Cortex of kidney (tissue), 1 donor: ENCODE measurements at places on chromosomes 16 and 17.

GRCh38 chr17:74759243-74759801 lies 10.9 kb downstream of the NHERF1 start:
- no peak for DNase-seq

GRCh38 chr16:68749432-68749831 lies 12.3 kb downstream of the CDH1 start:
- no peak for DNase-seq

GRCh38 chr16:66207139-66207882 lies 159.2 kb upstream of the CDH5 start:
- no peak for DNase-seq

- no peak for DNase-seq
These were observed 290.2 kb upstream of the ERCC4 start for GRCh38 chr16:13629704-13630103.

DNA sequence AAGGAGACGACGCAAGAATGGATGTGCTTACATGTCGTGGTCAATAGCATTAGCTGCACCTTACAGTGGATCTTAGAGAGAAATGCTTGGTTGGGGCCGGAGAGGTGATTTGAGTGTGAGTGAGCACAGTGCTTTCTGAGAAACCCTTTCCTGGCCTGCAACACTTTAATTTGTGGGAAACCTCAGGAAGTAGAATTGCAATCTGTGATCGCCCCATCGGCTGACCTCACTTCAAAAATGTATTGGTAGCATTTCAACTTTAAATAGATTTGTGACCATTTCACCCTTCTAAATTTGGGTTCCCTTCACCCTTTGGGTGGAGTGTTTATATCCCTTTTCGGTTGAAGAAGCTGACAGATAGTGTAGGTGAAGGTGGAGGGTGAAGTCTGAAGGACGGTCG lies 13.2 kb downstream of the PRKCB start:
- DNase-seq = no peak

DNA sequence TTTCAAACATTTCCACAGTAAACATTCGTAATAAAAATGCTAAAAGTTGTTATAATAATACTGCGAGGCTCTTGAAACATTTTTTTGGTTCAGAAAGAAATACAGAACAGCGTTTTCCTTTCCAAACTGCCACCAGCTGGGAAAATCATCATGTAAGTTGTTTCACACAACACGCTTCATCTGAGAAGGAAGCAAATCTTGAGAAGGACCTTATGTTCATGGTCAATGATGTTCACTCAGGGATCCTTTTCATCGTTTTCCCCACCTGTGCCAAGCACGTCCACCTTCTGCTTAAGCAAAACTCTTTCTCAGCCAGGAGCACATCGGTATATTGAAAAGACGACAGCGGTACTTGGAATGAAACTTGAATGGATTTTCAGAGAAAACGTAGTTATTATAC lies 274.5 kb upstream of the ELAC2 start:
- no peak for DNase-seq

DNA sequence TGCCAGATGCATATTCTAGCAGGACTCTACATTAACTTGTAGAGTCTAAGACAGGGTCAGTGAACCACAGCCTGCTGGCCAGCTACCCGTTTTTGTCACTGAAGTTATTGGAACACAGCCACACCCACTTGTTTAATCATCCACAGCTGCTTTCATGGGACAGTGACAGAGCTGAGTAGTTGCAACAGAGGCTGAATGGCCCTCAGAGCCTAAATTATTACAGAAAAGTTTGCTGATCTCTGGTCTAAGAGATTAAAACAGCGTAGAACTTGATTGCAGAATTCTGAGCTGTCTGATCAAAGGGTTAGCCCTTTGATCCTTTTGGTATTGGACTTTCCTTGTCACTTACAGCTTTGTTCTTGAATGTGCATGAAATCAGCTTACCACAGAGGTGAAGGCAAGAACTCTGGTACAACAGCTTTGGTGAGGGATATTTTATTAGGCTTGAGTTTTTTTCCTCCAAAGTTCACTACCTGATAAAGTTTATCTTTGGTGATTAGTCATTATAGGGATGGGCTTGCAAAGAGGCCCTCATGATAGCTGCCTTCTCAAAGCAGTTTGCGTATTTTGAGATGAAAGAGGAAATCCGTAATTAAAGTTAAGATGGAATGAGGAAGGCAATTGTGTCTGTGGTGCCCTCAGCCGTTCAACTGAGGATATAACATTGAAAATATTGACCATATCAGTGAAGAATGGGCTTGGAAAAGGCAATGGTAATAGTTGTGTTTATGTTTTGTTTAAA lies 23.6 kb downstream of the ALDH3A2 start:
- DNase-seq = no peak

DNA sequence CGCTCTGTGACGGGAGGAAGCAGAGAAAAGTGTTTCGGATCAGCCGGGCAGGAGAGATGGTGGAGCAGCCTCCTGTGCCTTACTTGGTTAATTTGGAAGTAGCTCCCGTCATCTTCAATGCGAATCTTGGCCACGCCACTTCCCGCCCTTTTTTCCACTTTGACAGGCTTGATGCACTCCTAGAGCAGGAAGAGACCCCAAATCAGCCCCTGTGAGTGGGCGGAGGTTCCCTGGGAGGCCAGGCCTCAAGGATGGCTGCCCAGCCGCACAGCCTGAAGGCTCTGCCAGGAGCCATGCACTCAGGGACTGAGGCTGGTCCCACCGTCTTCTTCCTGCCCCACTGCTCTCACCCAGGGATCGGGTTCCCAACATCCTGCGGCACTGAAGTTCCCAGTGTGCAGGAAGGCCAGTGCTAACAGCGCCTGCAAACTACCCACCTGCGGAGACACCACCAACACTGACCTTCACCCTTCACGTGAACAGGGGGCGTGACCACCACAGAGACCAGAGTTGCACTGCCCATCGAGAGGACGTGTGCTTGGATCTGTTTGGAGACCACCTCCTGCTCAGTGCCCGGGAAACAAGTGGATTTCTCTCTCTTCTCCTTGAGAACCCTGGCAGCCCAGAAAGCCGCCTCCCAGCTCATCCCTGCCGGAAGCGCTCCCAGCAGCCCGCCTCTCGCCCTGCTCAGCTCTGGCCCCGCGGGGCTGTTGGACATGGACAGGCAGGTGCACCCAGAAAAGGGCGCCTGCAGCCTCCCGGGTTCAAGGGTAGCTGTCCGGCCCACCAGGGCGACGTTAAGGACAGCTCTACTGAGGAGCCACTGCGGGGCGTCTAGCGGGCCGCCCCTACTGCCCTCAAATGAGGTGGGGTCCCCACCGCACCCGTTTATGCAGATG lies 988 bp downstream of the CIAO3 start:
- no peak for DNase-seq

DNA sequence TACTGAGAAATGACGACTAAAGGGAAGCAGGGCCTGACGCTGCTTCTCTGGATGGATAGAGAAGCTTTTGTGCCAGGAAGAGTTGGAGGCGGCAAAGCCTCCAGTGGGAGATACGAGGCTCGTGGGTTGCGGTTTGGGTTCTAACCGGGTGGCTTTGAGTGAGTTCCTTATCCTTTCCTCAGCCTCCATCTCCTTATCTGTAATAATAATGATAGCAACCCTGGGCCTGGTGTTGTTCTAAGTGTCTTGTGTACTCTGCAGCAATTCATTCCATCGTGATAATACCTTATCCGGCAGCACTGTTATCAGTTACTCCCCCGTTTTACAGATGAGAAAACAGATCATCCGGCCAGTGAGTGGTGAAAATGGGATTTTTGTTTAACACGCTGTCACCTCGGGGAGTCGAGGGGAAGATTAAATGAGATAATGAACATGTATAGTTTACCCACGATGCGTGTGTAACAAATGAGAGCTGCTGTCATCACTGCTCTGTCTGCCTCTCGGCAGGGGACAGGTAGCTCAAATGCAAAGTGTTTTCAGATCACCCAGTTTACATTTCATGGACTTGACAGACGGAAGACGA lies 52.0 kb upstream of the LHX1 start:
- DNase-seq = no peak

GRCh38 chr17:7094652-7095019 lies 14.6 kb upstream of the CLEC10A start:
- DNase-seq = no peak

DNA sequence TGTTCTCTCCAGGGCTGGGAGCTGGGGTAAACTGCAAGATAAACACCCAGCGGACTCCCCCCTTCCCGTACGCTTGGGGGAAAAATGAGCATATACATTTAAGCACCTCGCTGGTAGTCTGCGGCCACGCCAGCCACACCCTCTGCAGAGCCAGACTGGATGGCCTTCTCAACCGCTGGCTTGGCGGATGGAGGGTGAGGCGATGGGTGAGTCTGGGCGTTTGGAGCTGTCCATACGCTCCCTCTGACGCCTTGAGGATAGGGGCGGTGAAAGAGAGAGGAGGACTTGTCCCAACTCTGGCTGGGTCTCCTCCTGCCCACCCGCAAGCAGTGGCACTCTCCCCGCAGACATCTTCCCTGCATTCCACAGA lies 1.0 kb downstream of the ITGA3 start:
- DNase-seq = no peak

GRCh38 chr17:2188971-2189630 lies 114.5 kb downstream of the SMG6 start:
- no peak for DNase-seq

DNA sequence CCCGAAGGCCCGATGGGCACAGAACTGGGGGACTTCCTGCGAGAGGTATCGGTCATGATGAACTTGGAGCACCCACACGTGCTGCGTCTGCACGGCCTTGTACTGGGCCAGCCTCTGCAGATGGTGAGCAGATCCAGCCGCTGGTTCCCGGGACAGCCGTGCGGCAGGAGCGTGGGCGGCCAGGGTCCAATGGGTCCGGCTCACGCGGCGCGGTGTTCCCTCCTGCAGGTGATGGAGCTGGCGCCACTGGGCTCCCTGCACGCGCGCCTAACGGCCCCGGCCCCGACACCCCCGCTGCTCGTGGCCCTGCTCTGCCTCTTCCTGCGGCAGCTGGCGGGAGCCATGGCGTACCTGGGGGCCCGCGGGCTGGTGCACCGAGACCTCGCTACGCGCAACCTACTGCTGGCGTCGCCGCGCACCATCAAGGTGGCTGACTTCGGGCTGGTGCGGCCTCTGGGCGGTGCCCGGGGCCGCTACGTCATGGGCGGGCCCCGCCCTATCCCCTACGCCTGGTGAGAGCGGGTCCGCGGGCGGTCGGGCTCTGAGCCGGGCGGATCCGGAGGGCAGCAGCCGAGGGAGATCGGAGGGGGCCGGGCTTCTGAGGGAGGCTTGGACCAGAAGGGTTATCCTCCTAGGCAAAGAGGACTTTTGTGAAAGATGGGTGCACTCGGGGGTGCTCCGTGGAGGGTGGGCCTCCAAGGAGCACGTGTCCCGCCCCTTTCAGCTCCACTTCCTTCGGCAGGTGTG lies 3.0 kb downstream of the TNK1 start:
- no peak for DNase-seq

- no peak for DNase-seq
These were observed 8.7 kb downstream of the C16orf87 start for GRCh38 chr16:46822270-46822669.

DNA sequence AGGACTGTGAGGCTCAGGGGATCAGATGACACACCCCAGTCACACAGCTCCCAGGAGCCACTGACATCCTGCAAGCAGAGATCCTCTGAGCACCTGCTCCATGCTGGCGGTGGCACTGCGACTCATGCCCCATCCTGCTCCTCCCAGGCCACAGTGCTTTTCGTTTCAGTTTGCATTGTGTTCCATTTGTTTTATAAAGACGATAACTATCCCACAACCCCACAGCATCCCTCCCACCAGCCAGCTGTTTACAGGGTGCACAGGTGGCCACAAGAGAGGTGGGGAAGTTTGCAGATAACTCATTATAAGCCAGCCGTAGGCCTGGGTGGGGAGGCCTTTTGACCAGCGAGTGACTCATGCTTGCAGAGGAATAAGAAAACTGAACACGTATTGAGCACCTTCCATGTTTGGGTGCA lies 28.2 kb downstream of the BCO1 start:
- no peak for DNase-seq

DNA sequence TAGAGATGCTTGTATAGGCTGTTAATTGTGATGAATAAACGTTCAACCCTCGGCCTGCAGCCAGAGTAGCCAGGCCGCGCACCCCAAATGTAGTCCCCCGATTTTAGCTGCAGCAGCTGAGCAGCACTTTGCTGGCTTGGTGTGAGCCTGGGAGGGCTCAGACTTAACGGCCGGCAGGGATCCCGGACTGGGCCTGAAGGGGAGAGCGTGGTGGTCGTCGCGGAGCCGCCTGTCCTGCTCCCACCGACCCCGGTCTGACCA lies 11.9 kb downstream of the ZNF629 start:
- no peak for DNase-seq

GRCh38 chr17:40326014-40326831 lies 17.2 kb downstream of the RARA start:
- no peak for DNase-seq

GRCh38 chr16:77299395-77299794 lies 100.2 kb downstream of the SYCE1L start:
- no peak for DNase-seq

- no peak for DNase-seq
These were observed 404.6 kb downstream of the SLC39A11 start for GRCh38 chr17:72687886-72688285.

- DNase-seq = no peak
These were observed 39.6 kb downstream of the TK2 start for GRCh38 chr16:66510298-66510697.

GRCh38 chr16:24294131-24294530 lies 38.0 kb downstream of the CACNG3 start:
- no peak for DNase-seq
